Cortex of kidney (tissue), 1 donor: ENCODE measurements at places on chromosomes 7 and 10.

GRCh38 chr10:24438800-24439199, 229.9 kb downstream of the KIAA1217 start:
- DNase-seq: no peak

GRCh38 chr7:106866298-106867281, 1.5 kb downstream of the PIK3CG start:
- DNase-seq: no peak

DNA sequence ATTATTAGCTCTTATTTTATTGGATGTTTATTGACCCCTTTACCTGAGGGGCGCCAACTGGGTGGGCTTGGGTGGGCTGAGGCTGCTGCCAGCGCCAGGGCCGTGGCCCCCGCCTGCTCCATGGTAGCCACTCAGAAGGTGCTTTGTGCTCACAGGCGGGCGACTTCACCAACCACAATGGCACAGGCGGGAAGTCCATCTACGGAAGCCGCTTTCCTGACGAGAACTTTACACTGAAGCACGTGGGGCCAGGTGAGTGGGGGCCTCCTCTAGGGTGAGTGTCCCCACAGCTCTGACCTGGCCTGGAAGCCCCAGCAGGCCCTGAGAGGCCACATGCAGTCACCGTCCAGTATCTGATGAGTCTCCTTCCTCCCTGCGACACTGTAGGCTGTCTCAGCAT, 4.1 kb downstream of the PPIF start:
- no peak for DNase-seq

GRCh38 chr7:2968176-2968575, 75.5 kb downstream of the CARD11 start:
- DNase-seq: no peak

DNA sequence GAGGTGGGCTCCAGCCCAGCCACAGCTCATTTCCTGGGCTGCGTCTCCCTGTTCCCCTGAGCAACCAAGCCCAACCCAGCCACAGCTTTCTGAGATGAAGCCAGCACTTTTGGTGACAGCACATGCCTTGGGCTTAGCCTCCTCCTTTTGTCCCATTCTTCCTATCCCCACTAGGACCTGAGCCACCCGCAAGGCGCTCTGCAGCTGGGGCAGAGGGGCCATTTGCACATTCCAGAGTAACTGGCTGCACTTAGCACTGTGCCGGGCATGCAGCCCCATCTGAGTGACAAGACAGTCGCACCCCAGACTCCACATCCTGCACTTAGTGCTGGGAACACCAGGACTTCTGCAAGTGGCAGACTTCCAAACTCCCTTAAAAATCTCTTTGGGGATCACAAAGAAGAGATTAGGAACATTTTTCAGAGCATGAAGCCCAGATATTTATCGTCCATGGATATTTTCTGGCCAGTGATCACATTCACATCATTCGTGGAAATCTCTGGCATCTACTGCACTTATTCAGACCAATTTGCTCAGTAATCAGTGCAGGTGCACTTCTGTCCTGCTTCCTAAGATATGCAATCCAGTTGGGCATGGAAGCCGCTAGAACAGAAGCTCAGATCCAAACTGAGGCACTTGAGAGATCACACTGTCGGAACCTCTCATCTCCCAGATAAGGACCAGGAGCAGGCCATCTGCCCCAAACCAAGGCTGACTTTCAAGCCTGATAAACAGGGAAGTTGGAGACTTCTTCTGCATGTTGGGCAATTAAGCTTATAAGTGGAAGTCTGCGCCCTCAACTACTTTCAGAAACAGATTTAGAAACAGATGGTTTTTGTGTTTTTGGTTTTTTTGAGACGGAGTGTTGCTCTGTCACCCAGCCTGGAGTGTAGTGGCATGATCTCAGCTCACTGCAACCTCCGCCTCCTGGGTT, 26.4 kb downstream of the CHST15 start:
- no peak for DNase-seq

DNA sequence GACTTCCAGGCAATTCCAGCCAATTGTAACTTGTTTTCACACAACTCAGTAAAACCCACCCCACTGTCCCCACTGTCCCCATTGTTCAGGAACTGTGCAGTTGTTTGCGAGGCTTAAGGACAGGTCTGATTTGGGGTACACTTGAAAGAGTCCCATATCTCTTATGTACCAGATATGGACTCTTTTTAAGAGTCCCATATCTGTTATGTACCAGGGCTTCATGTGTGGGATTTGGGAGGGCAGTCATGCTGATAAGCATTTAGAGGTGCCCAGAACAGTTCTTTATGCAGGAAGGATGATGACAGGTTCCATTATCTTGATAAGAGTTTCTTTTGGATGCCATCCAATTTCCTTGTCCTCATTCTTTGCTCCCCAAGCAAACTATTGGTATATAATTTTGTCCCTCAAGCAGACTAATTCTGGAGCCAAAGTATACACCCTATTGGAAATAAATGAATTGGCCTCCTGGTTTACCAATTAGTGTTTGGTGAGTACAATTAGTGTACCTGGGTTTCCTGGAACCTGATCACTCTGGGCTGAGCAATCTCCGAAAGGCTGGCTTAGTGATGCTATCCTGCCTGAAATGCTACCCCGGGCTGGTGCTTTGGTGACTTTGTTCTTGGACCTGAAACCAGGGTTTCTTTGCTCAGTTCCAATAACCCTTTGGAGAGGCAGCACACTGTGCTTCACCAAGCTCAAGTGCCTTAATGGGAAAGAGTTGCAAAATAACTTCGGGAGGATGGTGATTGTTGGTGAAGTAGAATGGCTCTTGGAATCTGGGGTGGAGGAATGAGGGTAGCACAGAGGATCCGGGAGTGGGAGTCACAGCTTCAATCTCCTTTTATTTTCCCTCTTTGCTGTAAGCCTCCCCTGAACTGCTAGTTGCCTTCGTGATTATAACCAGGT, 6.2 kb upstream of the DMBT1 start:
- DNase-seq: no peak

DNA sequence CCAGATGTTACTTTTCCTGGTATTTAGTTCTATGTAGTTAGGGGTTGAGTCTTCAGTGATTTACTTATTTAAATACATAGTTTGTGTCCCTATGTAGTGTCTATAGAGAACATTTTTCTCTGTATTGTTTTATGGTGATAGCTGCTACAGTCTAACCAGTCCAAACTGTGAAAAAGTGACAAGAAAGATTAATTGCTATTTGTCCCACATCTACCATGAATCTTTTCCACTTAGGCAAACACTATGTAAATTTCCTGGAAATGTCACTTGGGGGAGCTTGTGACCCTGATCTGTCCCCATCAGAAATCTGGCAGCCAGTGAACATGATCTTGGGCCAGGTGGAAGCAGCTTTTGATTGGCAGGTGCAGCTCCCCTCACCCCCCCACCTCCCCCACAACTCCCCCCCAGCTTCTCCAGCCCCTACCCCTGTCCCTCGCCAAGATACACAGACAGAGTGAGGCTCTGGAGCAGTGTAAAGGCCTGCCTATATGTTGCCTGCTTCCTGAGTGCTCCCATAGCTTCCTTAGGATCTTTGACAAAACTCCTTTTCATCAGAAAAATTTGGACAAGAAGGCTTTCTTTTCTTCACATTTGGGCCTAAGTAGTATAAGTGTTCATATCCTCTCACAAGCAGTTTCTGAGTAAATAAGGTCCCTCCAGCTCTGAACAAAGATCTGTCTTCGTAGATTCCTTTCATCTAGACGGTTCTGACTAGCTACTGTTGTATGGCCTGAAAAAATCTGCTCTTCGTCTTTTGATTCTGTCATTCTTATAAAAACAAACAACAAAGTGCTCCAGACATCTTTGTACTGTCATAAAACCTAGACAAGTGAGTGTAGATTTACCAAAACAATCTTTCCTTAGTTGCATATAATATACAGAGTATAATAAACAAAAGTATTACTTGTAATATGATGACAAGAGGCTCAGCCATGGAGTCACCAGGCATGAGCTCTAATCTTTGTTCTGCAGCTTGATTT, 31.5 kb upstream of the SLC13A1 start:
- no peak for DNase-seq
